ENCODE measurements at places on chromosomes 4 and X. TPM values are rescaled to one million over a fixed set of nuclear protein-coding genes. Genes with fewer than 3 reads are reported as not detected.

- peaks cover 27% of the 10 kb centered on the region for H3K36me3 ChIP-seq
- H3K27me3 ChIP-seq = no peaks in the 10 kb centered on the region
- no peak overlapping the region for H3K27ac ChIP-seq
- no peak for DNase-seq
- no peak overlapping the region for H3K4me3 ChIP-seq
- H3K4me1 ChIP-seq = peaks cover 6% of the 10 kb centered on the region
Observed at GRCh38 chr4:2888886-2889285, 45.2 kb downstream of the ADD1 start.

The DSPP gene
- total RNA-seq = not detected

The LINC00632 gene
- 21.1 TPM for total RNA-seq

DNA sequence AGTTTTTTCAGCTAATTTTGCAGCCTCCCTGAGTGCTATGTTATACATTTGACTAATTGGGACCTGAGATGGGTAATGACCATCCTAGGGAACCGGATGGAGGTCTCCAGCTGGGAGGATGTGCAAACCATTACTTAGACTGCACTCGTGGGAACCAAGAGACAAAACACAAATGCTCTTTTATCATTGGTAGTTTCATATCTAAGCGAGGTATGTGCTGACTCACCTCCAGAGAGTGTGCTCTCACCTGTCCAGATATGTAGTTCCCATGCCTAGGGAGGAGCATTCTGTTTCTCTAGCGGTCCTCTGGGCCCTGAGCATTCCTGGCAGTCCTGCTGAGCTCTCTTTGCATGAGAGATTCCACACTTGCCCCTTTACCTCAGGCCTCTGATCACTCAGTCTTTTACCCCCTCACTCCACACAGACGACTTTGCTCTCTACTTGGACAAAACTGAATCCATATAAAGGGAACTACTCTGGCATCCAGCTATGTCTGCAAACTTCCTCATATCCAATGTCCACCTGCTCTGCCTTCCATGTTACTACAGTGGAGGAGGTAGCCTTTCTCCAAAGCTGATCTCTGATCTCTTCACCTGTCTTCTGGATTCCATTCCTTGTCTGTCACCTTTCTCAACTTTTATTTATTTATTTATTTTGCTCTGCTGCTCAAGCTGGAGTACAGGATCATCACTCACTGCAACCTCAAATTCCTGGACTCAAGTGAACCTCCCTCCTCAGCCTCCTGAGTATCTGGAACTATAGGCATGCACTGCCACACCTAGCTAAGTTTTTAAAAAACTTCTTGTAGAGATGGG is 88.4 kb downstream of the LRP2BP start:
- H3K36me3 ChIP-seq = no peaks in the 10 kb centered on the region
- no peak overlapping the region for H3K27ac ChIP-seq
- no peak for DNase-seq
- no peak overlapping the region for H3K4me3 ChIP-seq
- peaks cover 13% of the 10 kb centered on the region for H3K4me1 ChIP-seq

The EXOC1L gene
- total RNA-seq = not detected

The CNKSR2 gene
- total RNA-seq = not detected

DNA sequence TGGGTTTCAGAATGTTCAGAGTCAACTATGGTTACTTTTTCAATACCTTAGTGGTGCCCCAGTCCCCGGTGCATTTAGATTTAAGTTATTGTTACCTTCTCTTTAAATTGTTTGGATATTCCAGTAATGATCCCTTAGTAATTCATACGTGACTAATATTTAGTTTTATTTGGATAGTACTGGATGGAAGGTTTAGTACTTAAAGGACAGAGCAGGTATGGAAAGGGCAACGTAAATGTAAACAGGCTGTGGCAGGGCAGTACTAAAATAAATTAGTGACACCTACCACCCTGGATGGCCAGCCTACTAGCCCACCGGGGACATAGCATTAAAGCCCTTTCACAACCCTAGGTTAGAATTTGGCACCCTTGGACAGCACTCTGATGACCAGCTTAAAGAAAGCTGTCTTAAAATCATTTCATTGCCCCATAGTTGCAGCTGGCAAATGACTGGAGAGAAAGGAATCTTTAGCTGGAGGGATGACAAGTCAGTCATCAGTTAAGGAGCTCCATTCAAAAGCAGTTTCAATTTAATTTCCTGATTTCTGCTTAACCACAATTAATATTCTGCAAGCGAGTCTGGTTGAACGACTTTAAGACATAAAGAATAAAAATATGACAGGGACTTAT is 16.4 kb downstream of the PLP1 start:
- H3K4me1 ChIP-seq = no peaks in the 10 kb centered on the region
- DNase-seq = no peak
- no peaks in the 10 kb centered on the region for H3K27me3 ChIP-seq
- no peaks in the 10 kb centered on the region for H3K36me3 ChIP-seq

The FAM53A gene
- total RNA-seq = 1.6 TPM

DNA sequence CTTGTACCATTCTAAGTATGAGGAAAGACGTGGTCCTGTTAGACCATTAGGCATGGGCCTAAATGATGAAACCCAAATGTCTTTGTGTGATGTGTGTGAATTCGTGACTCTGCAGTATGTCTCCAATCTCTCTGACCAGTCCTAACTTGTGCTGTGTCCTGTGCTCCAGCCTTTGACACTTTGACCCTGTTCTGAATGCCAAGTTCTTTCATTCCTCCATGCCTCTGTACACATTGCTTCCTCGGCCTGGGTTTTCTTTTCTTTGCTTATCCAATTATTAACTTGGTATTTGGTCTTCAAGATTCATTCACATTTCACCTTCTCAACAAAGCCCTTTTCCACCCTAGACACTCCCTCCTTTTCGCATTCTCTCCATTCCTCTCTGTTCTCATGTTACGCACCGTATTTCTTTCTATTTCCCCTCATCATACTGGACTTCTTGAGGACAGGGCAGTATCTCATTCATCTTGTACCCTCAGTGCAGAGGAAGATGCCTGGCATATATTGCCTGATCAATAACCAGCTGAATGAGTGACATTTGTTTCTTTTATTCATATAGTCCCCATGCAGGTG is 138.7 kb downstream of the F11 start:
- no peaks in the 10 kb centered on the region for H3K36me3 ChIP-seq
- no peaks in the 10 kb centered on the region for H3K4me1 ChIP-seq
- H3K27ac ChIP-seq = no peak overlapping the region
- DNase-seq = no peak

DNA sequence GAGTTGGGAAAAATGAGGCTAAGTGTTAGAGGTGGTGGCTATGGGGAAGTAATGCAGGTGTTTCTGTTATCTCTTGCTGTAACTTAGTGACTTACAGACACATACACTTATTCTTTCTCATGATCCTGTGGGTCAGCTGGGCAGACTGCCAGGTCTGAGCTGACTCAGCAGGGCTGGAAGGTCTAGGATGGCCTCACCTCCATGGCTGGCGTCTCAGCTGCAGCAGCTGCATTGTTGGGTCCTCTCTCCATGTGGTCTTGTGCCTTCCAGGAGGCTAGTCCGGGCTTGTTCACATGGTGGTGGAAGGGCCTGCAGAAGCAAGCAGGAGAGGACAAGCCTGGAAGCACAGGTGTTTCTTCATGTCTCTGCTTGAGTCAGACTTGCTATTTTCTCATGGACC is 172.7 kb downstream of the NHS start:
- no peak overlapping the region for H3K4me3 ChIP-seq
- H3K27me3 ChIP-seq = no peaks in the 10 kb centered on the region
- H3K36me3 ChIP-seq = no peaks in the 10 kb centered on the region
- DNase-seq = peak; percentile 64
- no peak overlapping the region for H3K27ac ChIP-seq

- no peaks in the 10 kb centered on the region for H3K4me1 ChIP-seq
- no peak overlapping the region for H3K4me3 ChIP-seq
- no peak overlapping the region for H3K27ac ChIP-seq
- no peak for DNase-seq
- no peaks in the 10 kb centered on the region for H3K27me3 ChIP-seq
Observed at GRCh38 chr4:93466446-93466845, 362.1 kb upstream of the ATOH1 start.

The RNF175 gene
- total RNA-seq = not detected

The TBC1D25 gene
- 14.2 TPM for total RNA-seq

Data from transverse colon (tissue), 4 donors.